NCI-H69 (cell line): ENCODE measurements at places on chromosomes 3 and 15.
A peak's percentile ranks its signal among the peaks of the same experiment; 100 is the strongest.

DNA sequence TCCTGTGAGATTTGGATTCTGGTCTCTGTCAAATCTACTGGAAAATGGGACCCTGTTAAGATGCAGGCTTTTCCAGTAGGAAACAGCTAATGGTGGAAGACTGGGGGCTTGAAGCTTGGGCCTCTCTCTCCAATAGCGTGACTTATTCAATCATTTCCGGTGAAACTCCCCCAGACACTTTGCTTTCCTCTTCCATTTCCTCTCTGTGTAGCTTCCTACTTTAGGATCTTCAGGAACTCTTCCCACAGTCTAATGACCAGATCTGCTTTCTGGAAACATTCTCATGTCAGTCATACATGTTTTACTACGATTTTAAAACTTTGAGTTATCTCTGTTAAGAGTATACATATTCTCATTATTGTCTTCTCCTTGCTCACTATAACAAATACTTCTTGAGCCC lies 28.0 kb upstream of the TPRG1 start:
- no peak for DNase-seq

- DNase-seq = no peak
Measured at GRCh38 chr3:127422663-127423375, 135.0 kb upstream of the PRR20G start.

DNA sequence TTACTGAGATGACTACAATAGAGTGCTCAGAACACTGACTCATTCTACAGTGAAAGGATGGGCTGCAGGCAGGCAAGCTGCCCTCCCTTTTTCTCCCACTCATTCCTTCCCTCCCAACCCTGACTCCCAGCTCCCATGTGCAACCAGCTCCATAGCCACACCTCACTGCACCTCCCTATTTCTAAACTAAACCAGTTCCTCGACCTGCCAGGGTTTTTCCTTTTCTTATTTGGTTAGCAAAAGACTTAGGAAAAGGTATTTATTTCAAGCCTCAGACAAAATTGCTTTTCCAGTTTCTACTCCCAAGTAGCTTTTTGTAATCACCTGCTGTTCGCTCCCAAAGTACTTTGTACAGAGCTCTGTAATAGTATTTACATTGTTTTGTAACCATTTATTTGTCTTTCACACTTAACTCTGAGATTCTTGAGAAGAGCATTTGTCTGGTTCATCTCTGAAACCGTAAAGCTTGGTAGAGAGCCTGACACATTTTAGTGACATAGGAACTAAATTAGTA lies 2.2 kb downstream of the AADAC start:
- peak; percentile 52 for DNase-seq

DNA sequence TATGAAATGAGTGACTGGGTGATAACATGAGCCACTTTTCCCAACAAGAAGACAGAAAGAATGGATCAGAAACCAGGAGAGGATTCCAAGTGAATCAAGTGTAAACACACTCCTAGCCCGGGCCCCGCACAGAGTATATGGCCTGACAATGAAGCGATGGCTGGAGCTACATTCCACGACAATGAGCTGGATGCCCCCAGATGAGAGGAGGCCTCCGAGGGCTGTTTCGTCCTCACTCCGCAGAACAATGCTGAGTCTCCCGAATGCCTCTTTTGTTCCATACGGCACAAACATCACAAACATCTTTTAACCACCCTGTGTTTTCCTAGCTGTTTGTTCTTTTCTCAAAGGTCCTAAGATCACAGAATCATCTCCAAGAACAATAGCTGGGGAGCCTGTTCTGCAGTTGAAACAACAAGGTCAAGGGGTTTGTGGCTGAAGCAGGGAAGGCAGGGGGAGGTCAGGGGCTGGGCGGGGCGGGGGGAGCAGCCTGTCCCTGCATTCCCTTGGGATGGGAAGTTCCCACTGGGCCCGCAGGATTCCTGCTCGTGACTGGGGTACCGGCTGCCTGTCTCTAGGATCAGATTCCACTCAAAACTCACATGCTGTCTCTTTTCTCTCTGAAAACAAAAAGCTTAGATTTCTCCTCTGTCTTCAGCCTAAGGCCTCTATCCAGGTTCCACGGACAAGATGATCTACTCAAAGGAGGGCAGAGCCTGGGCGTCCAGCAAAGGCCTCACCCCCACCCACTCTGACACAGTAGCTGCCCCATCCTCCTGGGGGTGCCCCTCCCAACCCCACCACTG lies 151.3 kb downstream of the XXYLT1 start:
- no peak for DNase-seq

- DNase-seq = no peak
Measured at GRCh38 chr15:79520654-79521053, 88.5 kb downstream of the MINAR1 start.

GRCh38 chr3:190595179-190595795 lies 81.4 kb downstream of the IL1RAP start:
- no peak for DNase-seq

GRCh38 chr3:52671676-52672075 lies 14.0 kb downstream of the PBRM1 start:
- no peak for DNase-seq

DNA sequence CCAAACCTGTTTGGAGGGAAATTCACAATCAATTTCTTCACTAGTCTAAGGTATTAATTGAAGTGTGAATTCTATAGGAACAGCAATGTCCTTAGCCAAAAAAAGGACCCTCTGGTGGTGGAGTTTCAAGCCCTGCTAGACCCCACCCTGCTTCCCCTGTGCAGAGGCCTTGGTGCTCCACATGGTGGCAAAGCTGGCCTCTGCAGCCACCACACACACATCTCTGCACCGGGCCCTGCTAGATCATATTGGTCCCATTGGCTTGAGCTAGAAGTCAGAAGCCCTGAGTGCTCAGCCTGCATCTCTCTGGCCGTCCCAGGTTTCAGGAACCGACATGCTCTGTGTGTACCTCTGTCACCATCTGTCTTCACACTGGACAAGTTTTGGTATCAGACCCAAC lies 220.9 kb upstream of the TRIM42 start:
- DNase-seq = no peak
